ENCODE measurements at places on chromosomes 3 and 15. TPM values are rescaled to one million over a fixed set of nuclear protein-coding genes. Genes with fewer than 3 reads are reported as not detected.

DNA sequence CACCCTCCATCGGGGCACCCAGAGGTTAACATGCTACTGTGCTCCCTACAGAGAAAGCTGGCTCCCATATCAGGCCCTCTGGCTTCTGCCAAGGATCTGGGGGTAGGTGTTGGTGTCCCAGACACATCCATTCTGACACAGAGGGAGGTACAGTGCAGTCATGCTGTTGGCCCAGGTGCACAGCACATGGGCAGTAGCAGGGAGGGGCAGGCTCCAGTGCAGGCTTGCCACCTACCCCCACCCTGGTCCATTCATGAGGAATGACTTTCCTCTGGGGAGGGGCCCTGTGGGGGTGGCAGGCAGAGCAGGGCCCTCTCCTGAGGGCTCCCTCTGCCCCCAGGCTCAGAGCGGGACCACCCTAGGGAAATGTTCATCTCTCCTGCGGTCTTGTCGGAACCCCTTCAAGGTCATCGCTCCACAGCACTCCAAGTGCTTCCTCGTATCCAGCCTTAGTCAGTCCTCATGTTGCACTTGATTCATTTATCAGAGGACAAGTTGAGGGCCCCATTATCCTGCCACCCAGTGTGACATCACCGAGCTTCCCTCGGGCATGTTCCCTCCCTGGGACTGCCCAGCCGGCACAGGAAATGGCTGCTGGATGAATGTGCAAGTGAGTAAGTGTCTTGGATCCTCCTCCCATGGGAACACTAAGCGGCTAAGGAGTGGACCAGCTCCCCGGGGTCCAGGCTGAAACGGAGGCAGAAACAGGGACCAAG, 10.0 kb downstream of the DUSP7 start:
- H3K27me3 ChIP-seq, result no peaks in the 10 kb centered on the region
- peaks cover 45% of the 10 kb centered on the region for H3K36me3 ChIP-seq
- no peak overlapping the region for H3K4me3 ChIP-seq
- peaks cover 80% of the 10 kb centered on the region for H3K4me1 ChIP-seq

The EFCC1 gene
- 0.89 TPM for total RNA-seq

- peaks cover 13% of the 10 kb centered on the region for H3K36me3 ChIP-seq
- H3K4me3 ChIP-seq, result no peak overlapping the region
- no peaks in the 10 kb centered on the region for H3K27me3 ChIP-seq
- no peak for DNase-seq
- no peak overlapping the region for H3K27ac ChIP-seq
Observed at GRCh38 chr3:194422188-194422587, 23.1 kb upstream of the GP5 start.

The FGF7 gene
- 10.4 TPM for total RNA-seq

GRCh38 chr3:100769693-100770092, 60.4 kb downstream of the TFG start:
- H3K4me3 ChIP-seq, result no peak overlapping the region
- no peaks in the 10 kb centered on the region for H3K36me3 ChIP-seq
- no peak for DNase-seq

GRCh38 chr3:150527464-150528255, 18.6 kb downstream of the SERP1 start:
- H3K27ac ChIP-seq, result no peak overlapping the region
- H3K36me3 ChIP-seq, result no peaks in the 10 kb centered on the region
- H3K4me3 ChIP-seq, result no peak overlapping the region
- DNase-seq, result no peak

DNA sequence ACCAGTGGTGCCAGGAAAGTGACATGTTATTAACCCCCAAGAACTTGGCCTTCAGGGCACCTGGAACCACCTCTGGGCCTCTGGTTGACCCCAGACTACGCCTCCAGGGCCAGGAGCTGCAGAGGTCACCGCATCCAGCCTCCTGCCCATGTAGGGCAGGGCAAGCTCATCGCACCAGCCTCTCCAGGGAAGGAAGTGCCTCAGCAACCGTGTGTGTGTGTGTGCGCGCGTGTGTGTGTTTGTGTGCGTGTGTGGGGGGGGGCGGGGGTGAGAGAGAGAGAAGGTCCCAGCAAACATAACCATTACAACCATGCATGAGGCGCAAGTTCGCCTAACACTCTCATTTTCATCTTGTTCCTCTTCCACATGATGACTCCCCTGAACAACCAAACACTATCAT, 31.8 kb downstream of the RAB6B start:
- H3K4me1 ChIP-seq, result peaks cover 38% of the 10 kb centered on the region
- peaks cover 39% of the 10 kb centered on the region for H3K36me3 ChIP-seq
- DNase-seq, result no peak
- H3K27me3 ChIP-seq, result no peaks in the 10 kb centered on the region
- no peak overlapping the region for H3K27ac ChIP-seq

DNA sequence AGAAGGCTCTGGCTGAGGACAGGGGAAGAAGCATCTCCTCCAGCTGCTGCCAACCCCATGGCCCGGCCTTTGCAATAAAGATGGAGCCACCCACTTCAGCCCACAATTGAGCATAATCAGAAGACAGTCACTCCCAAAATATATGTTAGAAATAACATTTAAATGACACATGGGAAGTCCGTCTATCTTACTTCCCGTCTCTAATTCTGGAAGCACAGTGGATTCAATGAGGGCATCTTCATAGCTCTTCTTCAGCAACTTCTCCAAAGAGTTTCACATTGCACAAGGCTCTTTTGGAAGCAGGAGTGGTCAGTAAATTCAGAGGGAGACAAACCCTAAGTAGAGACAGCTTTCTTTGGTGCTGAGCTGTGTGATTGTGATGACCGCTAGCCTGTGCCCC, 67.0 kb upstream of the SEC61A1 start:
- H3K4me3 ChIP-seq, result no peak overlapping the region
- H3K36me3 ChIP-seq, result no peaks in the 10 kb centered on the region
- no peak overlapping the region for H3K27ac ChIP-seq
- H3K27me3 ChIP-seq, result no peaks in the 10 kb centered on the region
- no peaks in the 10 kb centered on the region for H3K4me1 ChIP-seq

DNA sequence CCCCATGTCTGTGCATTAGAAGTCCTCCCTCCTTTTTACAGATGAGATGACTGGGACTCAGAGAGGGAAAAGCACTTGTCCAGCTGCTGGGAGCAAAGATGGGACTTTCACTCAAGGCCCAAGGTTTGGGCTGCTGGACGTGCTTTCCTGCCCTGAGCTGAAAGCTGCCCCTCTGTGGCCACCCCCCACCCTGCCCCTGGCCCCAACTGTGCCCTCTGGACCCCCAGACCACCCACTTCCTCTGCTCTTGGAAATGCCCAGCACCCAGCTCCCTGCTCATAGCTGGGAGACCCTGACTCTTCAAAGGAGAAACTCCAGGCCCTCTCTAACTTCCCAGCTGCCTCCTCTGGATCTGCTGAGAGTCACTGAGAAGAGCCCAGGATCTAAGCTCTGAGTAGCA, 20.7 kb downstream of the GRIP2 start:
- peaks cover 6% of the 10 kb centered on the region for H3K4me1 ChIP-seq
- no peak overlapping the region for H3K4me3 ChIP-seq
- no peak overlapping the region for H3K27ac ChIP-seq
- H3K27me3 ChIP-seq, result no peaks in the 10 kb centered on the region
- peaks cover 43% of the 10 kb centered on the region for H3K36me3 ChIP-seq

DNA sequence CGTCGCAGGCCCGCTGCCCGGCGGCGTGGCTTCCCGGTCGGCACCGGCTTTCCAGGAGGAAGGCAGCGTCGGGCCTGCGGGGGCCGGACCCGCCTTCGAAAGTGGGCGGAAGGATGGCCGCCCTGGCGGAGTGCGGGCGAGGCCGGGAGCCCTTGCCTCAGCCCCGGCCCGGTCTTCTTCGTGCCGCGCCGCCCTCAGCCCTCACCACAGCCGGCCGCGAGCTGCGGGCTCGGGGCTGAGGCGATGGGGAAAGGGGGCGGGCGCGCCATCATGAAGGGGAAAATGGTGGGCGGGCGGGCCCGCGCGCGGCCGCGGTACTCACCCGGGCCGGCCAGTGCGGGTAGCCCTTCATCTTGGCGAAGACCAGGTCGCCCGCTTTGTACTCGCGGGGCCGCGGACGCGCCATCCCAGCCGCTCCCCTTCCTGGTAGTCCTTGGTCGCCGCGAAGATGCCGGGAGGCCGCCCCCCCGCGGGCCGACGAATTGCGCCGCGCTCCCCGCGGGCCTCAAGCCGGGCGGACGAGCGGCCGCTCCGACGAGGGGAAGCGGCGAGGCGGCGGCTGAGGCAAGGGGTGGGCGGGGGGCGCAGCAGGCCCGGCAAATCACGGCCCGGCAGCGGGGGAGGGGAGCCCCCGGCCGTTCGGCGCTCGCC, 489 bp downstream of the HDGFL3 start:
- no peaks in the 10 kb centered on the region for H3K27me3 ChIP-seq
- H3K36me3 ChIP-seq, result no peaks in the 10 kb centered on the region
- peak overlapping the region; percentile 75 for H3K27ac ChIP-seq
- DNase-seq, result peak; percentile 83
- peak overlapping the region; percentile 64 for H3K4me3 ChIP-seq

DNA sequence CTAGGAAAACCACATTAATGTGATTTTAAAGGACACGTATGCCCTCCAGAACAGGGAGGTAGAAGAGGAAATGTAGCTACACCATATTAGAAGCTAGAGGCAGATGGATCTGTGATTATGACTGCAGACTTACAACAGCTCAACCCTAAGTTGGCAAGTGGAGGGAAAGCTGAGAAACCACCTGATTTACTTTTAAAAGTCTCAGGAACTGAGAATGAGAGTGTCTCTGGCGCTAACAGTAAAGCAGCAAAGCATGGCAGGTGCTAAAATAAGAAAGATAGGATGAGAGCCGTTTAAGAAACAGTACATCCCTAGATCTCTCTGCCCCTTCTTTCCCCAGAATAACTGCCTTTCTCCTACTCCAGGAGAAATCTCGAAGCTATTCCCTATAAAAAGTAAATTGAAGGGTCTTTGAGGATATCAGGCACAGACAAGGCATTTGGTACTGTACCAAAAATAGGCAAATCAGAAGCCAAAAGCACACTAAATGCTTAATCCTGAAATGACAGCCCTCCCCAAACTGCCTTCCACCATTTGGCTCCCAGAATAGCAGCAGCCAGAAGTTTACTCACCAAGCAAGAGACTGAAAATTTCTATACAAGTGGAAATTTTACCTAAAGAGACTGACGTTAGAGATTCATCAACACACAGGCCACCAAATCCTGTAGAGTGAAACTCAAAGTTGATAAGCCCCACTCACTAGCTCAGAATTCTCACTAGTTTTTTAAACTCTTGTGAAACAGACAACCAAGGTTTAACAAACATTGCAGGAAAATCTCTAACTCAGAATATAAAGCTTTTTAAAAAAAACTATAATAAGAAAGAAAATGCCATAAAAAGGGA, 34.3 kb upstream of the PARP14 start:
- H3K4me1 ChIP-seq, result no peaks in the 10 kb centered on the region
- no peak overlapping the region for H3K4me3 ChIP-seq
- no peak for DNase-seq
- H3K27ac ChIP-seq, result no peak overlapping the region
- H3K27me3 ChIP-seq, result no peaks in the 10 kb centered on the region

- no peaks in the 10 kb centered on the region for H3K36me3 ChIP-seq
- H3K27ac ChIP-seq, result no peak overlapping the region
- no peak for DNase-seq
- no peaks in the 10 kb centered on the region for H3K27me3 ChIP-seq
Observed at GRCh38 chr15:90787881-90788280, 70.7 kb downstream of the BLM start.

DNA sequence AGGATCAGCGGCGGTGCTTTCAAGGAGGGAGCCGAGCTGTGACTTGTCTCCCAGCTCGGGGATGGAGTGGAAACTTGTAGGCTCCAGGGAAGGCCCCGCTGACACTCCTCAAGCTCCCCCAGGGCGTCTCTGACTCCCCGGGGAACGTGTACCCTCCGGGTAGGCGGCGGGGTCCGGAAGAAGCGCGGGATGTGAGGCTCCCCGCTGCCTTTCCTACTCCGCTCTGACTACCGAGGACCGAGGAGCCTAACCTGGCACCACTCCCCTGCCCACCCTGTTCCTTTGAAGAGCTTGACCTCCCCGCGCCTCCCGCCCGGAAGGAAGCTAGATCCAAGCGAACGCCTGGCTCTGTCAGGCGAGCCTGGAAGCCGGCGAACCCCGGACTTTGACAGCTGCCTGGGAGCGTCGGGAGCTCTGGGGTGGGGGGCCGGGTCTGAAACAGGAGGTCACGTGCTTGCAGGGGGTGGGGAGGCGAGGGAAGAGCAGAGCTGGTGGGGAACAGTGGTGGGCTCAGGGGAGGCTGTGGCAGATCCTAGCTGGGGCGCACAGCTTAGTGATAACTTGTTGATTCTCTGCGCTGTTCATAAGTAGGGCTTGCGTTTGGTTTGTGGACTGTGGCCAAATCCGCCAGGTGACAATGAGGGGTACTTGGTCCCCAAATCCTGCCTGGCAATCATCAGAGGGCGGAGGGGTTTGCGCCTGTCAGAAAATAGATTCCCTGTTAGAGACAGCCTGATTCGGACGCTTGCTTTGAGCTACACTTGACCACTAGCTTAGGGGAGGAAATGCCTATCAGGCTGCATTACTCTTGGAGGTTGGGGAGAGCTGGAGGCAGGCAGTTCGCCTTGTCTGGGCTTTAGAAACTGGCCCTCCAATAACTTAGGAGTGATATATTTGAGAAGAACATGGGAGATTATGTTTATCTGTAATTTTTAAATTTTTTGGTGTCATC, 1.2 kb downstream of the CLSTN2 start:
- H3K27ac ChIP-seq, result no peak overlapping the region
- H3K4me3 ChIP-seq, result peak overlapping the region; percentile 55
- H3K27me3 ChIP-seq, result peaks cover 12% of the 10 kb centered on the region
- no peaks in the 10 kb centered on the region for H3K36me3 ChIP-seq
- DNase-seq, result no peak

- H3K4me3 ChIP-seq, result no peak overlapping the region
- peaks cover 6% of the 10 kb centered on the region for H3K4me1 ChIP-seq
- H3K27ac ChIP-seq, result no peak overlapping the region
- DNase-seq, result no peak
- no peaks in the 10 kb centered on the region for H3K36me3 ChIP-seq
- H3K27me3 ChIP-seq, result no peaks in the 10 kb centered on the region
Observed at GRCh38 chr15:66586155-66586976, 20.6 kb upstream of the LCTL start.

- no peaks in the 10 kb centered on the region for H3K27me3 ChIP-seq
- H3K4me3 ChIP-seq, result no peak overlapping the region
- DNase-seq, result no peak
- H3K4me1 ChIP-seq, result no peaks in the 10 kb centered on the region
- H3K27ac ChIP-seq, result no peak overlapping the region
Observed at GRCh38 chr15:57824186-57824585, 117.7 kb downstream of the POLR2M start.

GRCh38 chr3:81462921-81463320, 298.5 kb downstream of the GBE1 start:
- H3K27me3 ChIP-seq, result no peaks in the 10 kb centered on the region
- DNase-seq, result no peak
- H3K36me3 ChIP-seq, result no peaks in the 10 kb centered on the region
- H3K27ac ChIP-seq, result no peak overlapping the region
- H3K4me1 ChIP-seq, result no peaks in the 10 kb centered on the region

DNA sequence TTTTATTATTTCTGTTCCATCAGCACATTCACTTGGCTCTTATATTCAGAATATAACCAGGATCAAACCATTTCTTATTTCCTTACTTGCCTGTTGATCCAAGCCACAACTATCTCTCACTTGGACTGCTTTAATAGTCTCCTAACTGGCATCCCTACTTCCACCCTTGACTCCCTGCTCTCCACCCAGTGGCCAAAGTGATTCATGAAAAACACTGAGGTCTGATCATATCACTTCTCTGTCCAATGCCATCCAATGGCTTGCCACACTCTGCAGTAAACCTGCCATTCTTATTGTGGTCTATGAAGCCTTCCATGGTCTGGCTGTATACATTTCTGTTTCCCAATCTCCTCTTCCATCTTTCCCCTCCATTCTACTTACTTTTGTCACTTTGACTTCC, 576.1 kb downstream of the PDCD6IP start:
- no peak overlapping the region for H3K27ac ChIP-seq
- H3K4me1 ChIP-seq, result no peaks in the 10 kb centered on the region
- no peaks in the 10 kb centered on the region for H3K36me3 ChIP-seq

The HESX1 gene
- 2.7 TPM for total RNA-seq
